ENCODE measurements at places on chromosomes 2 and 18.

DNA sequence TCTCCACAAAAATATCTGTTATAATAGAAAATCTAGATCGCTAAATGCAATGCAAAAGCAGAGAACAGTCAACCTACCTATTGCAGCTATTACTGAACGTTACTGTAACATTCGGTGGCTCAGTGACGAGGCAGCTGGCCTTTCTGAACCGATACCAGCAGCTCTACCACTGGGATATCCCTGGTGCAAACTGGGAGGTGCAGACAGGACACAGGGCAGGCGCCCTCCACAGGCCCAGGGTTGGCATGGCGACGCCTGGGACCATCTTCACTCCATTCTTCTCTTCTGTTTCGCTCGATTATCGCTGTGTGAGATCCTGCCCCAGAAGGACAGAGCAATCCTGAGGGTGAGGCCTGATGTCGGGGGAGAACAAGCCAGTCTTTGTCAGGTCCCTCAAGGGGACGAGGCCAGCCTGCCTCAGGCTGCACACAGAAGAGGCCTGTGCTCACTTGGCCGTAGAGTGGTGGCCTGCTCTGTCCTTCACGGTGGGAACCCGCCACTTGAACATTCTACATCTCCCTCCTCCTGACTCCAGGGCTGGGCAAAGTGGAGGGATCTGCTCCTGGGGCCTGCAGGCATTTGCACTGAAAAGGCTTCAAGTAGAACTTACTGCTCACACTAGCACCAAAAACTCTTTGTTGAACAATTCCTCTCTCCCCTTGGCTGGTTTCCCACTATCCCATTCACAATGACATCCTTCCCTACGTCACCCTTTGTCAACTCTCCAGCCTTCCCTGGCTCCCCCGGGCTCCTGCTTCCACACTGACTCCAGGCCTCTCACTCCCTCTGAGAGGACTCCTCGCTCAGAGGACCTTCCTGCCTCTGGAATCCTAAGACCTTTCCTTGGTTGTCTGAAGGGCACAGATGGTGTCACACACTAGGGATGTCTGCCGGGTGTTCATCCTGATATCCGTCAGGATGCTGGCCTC lies 49.7 kb downstream of the CYRIA start:
- DNase-seq: no peak

DNA sequence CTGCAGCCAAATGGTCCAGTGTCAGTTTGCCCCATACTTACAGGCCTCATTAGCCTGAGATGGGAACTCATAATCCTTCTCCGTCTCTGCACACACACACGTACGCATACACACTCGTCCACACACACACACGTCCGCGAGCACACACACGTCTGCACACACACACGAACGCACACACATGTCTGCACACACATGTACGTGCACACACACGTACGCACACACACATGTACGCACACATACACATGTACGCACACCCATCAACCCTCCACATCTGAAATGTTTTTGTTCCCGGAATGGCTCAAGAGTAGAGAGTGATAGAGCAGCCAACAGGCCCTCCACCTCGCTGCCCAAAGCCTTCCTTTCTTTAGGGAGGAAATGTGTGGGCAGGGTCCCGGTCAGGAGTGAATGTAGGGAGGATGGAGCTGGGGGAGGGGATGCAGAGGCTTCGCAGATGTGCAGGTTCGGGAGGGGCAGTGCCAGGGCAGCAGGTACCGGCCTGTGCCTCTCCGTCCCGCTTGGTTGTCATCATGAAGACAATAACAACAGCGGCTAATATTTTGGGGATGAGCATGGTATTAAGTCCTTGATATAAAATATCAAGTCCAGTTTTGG lies 52.7 kb downstream of the PTGR3 start:
- DNase-seq: no peak

- DNase-seq: no peak
Measured at GRCh38 chr18:62781893-62782292, 66.6 kb downstream of the PHLPP1 start.

DNA sequence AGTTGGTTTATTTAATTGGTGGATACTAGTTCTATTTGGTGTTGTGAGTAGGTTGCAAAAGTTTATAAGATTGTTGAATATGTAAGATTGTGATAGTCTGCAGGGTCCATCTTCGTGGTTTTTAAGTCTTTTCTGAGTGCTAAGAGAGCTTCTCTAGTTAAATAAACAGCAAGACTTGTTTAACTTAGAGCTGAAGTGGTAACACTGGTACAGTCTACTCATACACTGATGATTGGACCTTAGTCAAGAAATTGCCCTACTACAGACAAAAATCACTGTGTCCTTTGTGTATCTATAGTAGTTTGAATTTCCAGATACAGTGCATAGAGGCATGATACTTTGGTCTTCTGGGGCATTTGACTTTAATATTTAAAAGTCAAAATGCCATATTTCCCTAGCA lies 94.6 kb downstream of the PHLPP1 start:
- no peak for DNase-seq

DNA sequence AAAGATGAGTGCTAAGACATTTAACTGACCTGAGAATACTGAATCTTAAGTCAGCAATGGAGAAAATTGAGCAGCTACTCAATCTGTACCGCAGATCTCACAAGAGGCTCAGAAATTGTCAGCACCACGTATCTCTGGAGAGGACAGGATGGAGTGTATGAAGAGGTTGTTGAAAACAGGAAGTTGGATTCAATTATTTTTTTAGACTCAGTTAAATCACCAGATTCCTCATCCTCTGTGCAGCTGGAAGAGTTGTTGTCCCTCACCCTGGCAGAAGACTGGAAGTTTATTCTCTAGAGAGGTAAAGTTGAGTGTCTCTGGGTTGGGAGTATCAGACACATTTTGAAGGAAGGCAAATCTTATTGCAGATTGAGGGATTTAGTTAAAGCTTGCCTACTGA lies 114.9 kb upstream of the NT5C1B start:
- DNase-seq: no peak

GRCh38 chr2:174035981-174036742 lies 71.0 kb upstream of the SP3 start:
- no peak for DNase-seq

- no peak for DNase-seq
Measured at GRCh38 chr2:197939787-197940186, 135.4 kb downstream of the PLCL1 start.

DNA sequence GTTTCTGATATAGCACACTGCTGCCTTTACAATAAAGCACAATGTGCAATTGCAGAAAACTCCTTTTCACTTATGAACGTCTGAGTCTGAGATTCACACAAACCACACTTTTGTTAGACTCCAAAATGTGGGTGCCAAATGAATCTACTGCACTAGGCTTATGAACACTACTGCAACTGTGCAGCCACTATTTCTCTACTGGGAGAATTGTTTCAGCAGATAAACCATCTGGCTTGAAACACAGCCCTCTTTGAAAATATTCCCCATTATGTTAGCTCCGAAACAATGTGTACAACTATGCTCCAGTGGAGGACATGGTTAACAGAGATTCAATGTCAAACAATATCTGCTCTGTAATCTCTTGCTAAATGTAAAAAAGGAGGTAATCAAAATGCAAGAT lies 188.7 kb upstream of the ZEB2 start:
- DNase-seq: no peak

DNA sequence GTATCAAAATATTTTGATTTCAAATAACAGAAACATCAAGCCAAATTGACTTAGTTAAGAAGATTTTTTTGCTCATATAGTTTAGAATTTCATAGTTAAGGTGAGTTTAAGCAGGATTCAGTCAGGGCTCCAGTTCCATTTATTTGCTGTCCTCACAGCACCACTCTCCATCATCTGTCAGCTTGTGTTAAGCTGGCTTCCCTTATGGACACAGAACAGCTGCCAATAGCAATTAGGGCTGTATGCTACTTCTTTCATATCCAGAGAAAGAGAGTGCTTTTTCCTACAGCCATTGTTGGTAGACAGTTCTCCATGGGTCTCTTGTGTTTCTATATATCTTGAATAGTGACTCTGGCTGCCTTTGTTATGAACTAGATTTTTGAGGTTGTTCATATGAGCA lies 95.4 kb upstream of the CYP20A1 start:
- no peak for DNase-seq

DNA sequence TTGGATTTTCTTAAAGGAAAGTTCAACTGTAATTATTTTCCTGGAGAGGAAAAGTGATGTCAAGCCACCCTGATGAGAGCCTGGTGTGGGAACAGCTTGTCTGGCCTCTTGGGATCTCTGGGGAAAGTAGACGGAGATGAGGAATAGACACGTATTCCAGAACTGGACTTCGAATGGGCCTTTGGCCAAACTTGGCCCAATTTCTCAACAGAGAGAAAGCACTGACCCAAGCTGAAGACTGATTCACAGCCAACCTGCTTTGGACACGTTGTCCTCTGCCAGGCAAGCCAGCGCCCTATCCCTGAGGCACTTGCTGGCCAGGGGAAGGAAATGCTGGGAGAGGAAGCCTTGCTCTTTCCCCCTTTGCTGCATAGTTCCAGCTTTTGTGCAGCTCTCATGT lies 70.8 kb upstream of the CTAGE1 start:
- DNase-seq: no peak

DNA sequence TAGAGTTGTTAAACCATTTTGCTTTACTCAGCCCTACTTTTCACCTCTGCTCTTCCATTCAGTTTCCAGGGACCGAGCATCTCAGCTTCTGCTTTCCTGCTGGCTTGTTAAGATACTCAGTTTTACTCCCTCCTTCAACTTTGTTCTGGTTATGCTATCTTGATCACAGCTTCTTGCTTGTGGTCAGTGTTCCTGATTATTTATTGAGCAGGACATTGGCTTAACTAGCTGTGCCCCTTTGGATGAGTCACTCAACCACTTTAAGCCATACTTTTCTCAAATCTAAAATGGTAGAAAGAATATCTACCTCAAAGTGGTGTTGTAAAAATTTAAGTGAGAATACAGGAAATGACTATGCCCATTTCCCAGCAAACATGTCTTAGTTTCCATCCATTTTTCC lies 124.0 kb downstream of the KYNU start:
- DNase-seq: no peak

DNA sequence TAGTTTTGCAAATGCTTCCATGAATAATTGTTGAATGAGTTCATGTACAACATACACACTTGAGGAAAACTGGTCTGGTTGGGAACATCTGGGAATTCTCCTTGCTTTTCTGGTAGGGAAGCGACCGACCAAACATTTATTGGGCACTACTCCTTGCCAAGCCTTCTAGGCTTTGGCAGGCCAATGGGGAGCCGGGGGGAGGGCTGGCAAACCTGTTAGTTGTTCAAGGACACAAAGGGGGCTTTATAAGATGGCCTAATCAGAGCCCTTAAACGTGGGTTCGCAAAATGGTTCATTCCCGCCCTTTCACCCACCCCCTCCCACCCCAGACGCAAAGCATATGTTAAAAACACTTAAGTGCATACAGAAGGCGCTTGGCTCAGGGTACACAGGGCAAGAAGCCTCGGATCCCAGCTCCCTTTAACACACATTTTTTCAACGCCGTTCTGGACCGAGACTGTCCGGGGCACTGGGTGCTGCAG lies 844 bp upstream of the VSNL1 start:
- DNase-seq: no peak

DNA sequence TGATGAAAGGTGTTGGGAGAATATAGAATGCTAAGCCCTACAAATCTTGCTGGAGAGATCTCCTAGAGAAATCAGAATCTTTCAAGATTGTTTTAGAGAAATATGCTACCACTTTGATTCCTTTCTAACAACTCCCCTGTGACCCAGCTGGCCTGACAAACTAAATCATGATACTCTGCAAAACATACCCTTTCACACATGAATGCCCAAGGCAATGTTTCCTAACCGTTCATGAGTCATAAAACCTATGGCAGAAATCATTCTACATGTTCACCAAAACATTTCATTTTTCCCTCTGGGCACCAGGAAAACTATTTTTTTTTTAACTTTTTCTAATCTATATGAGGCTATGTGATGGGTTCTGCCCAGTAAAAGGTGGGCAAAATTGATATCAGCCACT lies 77.8 kb upstream of the SETBP1 start:
- no peak for DNase-seq

- no peak for DNase-seq
Measured at GRCh38 chr2:237603718-237604362, 13.3 kb upstream of the RAB17 start.

GRCh38 chr2:25104736-25105135 lies 62.9 kb downstream of the EFR3B start:
- no peak for DNase-seq

GRCh38 chr2:181589779-181590178 lies 67.1 kb downstream of the CERKL start:
- no peak for DNase-seq

- no peak for DNase-seq
Measured at GRCh38 chr2:105790461-105791149, 45.9 kb downstream of the NCK2 start.

DNA sequence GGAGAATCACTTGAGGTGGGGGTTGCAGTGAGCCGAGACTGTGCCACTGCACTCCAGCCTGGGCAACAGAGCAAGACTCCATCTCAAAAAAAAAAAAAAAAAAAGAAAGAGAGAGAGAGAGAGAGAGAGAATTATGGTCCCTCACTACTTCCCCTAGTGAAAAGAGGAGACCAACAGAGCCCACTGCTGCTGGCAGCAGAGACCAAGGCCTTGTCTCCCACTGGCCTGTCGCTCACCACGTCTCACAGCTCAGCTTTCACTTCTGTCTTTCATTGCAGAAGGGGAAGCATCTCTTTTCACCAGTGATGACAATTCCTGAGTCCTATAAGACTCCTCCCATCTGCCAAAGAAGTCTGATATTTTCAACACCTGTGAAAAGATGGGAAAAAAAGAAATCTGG lies 81.3 kb downstream of the CLHC1 start:
- DNase-seq: no peak

GRCh38 chr2:205780645-205781044 lies 98.3 kb downstream of the NRP2 start:
- no peak for DNase-seq

DNA sequence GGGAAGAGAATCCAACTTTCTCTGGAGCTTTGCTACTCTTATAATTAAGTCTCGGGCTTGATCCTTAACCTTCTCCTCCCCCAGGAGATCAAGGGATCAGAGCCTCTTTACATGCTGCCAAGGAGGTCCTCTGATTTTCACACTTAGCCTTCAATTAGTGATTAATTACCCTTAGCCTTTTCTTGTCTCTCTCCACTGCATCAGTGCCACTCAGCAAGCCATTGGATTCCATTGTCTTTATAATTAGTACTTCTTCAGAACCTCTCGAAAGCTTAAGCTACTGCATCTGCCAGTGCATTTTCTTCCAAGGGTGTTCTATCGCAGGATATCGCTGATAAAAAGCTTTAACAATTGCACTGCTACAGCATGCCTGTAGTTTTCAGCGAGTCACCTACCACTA lies 477.0 kb upstream of the MEIS1 start:
- no peak for DNase-seq

- DNase-seq: no peak
Measured at GRCh38 chr2:134502104-134502503, 216.7 kb downstream of the TMEM163 start.

- no peak for DNase-seq
Measured at GRCh38 chr2:79950526-79950925, 354.0 kb downstream of the LRRTM1 start.

GRCh38 chr2:7745369-7745768 lies 828.2 kb downstream of the RNF144A start:
- no peak for DNase-seq

DNA sequence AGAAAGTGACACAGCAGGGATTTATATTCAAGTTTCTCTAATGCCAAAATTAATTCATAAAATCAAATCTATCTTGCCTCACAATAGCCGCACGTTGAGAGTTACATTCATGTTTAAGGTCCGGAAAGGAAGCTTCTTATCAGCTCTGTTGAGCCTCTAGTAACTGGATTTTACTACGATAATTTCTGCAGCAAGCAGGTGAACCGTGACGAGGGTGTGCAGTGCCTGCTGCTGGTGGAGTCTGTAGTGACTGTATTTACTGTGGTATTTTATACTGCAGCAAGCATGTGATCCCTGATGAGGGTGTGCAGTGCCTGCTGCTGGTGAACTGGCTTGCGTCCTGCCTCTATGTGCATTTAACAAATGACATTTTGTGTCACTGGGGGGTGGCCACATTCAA lies 120.0 kb downstream of the SNTG2 start:
- DNase-seq: no peak

Data from T-helper 17 cell (primary cell).